ENCODE measurements at places on chromosomes 3 and 15.

GRCh38 chr3:143443851-143444331 is 324.3 kb downstream of the CHST2 start:
- H3K27ac ChIP-seq: peak overlapping the region; percentile 17
- peaks cover 19% of the 10 kb centered on the region for H3K4me1 ChIP-seq

DNA sequence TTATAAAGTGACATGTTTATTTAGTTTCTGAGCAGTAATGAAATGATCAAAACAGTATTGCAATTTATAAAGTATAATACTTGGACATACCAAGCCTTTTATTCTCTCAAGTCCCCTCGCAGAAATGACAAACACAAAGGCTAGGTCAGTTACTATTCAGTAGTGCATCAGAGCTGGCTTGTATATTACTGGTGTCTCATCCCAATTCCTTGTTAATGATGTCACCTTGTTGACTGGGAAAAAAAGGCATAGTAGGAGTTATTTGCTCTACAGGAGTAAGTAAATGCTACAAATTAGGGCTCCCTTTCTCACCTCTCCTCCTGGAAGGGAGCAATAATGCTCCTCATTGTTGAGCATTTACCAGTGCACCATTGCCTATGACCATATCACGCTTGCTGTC is 317.6 kb downstream of the CHL1 start:
- H3K36me3 ChIP-seq: no peaks in the 10 kb centered on the region
- H3K4me1 ChIP-seq: no peaks in the 10 kb centered on the region
- DNase-seq: no peak
- no peak overlapping the region for H3K4me3 ChIP-seq
- no peak overlapping the region for H3K27ac ChIP-seq

DNA sequence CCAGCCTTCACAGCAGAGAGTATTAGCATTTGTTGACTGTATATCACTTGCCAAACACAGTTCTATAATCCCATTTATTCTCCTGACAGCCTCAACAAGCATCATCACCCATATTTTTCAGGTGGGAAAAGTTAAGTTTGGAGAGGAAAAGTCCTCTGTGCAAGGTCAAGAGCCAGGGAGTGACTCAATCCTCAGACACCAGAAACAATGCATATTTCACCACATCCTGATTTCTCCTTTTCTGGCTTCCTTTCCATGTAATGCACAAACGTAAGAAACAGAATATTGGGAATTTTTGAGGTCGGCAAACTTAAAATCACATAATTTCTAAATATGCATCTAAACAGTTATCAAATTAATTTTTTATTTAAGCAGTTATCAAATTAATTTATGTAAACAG is 116.0 kb upstream of the GADL1 start:
- H3K27ac ChIP-seq: no peak overlapping the region
- no peaks in the 10 kb centered on the region for H3K36me3 ChIP-seq
- H3K4me3 ChIP-seq: no peak overlapping the region

DNA sequence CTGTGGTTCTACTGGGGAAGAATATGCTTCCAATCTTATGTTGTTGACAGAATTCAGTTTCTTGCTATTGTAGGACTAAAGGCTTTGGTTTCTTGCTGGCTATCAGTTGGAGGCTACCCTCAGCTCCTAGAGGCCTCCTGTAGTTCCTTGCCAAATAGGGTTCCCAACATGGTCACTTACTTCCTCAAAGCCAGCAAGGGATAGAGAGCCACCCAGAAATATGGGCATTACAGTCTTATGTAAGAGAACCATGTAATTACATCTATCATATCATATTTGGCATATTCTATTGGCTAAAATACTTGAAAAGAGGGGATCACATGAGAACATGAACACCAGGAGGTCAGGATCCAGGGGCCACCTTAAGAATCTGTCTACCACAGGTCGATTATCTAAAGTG is 6.2 kb upstream of the COX17 start:
- H3K4me1 ChIP-seq: peaks cover 2% of the 10 kb centered on the region
- H3K36me3 ChIP-seq: no peaks in the 10 kb centered on the region
- no peak overlapping the region for H3K4me3 ChIP-seq
- no peak overlapping the region for H3K27ac ChIP-seq

DNA sequence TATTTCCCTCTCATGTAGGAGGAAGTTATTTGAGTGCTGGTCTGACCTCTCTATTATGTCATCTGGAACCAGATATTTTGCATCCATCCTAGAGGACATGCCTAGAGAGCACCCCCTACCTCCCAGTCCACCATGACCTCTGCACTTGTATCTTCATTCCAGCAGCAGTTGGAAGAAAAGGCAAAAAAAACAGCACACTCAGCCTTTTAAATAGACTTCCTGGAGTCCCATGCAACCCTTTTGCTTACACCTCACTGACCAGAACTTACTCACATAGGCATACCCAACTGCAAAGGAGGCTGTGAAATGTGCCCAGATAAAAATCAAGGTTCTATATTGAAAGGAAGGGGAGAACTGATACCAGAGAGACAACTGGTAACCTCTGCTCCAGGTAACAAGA is 92.3 kb upstream of the FHIT start:
- H3K27me3 ChIP-seq: no peaks in the 10 kb centered on the region
- no peaks in the 10 kb centered on the region for H3K4me1 ChIP-seq
- DNase-seq: no peak
- H3K4me3 ChIP-seq: no peak overlapping the region

DNA sequence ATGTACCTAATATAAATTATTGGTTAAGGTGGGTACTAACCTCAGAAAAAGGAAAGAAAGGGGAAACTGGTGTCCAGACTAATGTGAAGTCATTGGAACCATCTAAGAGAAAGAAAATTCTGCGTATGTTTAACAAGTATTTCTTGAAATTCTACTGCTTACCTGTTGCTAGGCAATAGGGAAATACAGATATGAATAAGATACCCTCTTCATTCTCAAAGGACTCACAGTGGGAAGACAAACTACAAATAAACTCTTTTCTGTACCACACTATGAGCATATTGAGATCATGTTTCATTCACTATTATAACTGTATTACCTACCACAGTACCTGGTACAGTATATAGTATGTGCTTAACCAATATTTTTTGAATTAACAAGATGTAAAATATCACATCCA is 140.5 kb upstream of the MLF1 start:
- no peaks in the 10 kb centered on the region for H3K27me3 ChIP-seq
- H3K36me3 ChIP-seq: no peaks in the 10 kb centered on the region
- H3K4me3 ChIP-seq: no peak overlapping the region
- H3K4me1 ChIP-seq: no peaks in the 10 kb centered on the region

GRCh38 chr15:39645138-39645975 is 64.5 kb downstream of the THBS1 start:
- peaks cover 7% of the 10 kb centered on the region for H3K27me3 ChIP-seq
- peaks cover 18% of the 10 kb centered on the region for H3K4me1 ChIP-seq
- H3K27ac ChIP-seq: no peak overlapping the region
- no peak overlapping the region for H3K4me3 ChIP-seq
- peaks cover 5% of the 10 kb centered on the region for H3K36me3 ChIP-seq

DNA sequence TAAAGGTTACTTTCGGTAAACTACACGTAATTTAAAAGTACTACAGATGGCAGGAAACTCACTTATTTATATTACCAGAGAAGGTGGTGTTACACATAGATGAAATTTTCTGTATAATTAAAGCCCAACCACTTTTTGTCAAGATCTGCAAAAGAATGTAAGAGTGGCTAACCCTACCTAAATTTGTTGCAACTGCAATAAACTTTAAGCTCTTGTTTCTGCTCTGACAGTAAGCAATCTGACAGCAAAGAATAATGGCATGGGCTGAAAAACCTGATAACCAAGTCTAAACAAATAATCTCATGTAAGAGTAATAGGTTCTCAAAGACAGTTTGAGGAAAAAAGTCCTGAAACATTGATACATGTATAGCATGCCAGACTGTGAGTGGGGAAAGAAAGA is 897.3 kb downstream of the TUSC7 start:
- H3K27me3 ChIP-seq: no peaks in the 10 kb centered on the region
- no peaks in the 10 kb centered on the region for H3K4me1 ChIP-seq
- H3K4me3 ChIP-seq: no peak overlapping the region
- H3K27ac ChIP-seq: no peak overlapping the region
- no peak for DNase-seq
- H3K36me3 ChIP-seq: no peaks in the 10 kb centered on the region

DNA sequence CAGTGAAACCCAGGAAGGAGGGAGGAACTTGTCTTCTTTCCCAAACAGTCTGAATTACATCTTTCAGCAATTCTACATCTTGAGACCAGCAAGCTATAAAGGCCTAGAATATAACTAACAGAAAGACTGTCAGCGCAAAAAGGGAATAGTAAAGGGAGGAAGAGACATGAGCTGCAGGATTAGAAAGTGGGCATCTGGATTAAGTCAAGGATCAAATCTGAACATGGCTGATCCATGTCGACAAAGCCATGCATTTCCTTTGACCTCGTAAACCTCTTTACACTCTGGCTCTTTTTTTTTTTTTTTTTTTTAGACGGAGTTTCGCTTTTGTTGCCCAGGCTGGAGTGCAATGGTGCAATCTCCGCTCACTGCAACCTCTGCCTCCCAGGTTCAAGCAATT is 35.4 kb upstream of the KCNMB3 start:
- no peaks in the 10 kb centered on the region for H3K36me3 ChIP-seq
- H3K27me3 ChIP-seq: peaks cover 21% of the 10 kb centered on the region
- no peak for DNase-seq
- H3K4me1 ChIP-seq: no peaks in the 10 kb centered on the region

- no peak overlapping the region for H3K4me3 ChIP-seq
- H3K4me1 ChIP-seq: no peaks in the 10 kb centered on the region
- H3K27me3 ChIP-seq: peaks cover 12% of the 10 kb centered on the region
- DNase-seq: peak; percentile 76
Observed at GRCh38 chr15:73851689-73852088, 21.7 kb upstream of the TBC1D21 start.

- no peaks in the 10 kb centered on the region for H3K36me3 ChIP-seq
- H3K27ac ChIP-seq: no peak overlapping the region
Observed at GRCh38 chr15:33370623-33371020, 59.9 kb downstream of the RYR3 start.

DNA sequence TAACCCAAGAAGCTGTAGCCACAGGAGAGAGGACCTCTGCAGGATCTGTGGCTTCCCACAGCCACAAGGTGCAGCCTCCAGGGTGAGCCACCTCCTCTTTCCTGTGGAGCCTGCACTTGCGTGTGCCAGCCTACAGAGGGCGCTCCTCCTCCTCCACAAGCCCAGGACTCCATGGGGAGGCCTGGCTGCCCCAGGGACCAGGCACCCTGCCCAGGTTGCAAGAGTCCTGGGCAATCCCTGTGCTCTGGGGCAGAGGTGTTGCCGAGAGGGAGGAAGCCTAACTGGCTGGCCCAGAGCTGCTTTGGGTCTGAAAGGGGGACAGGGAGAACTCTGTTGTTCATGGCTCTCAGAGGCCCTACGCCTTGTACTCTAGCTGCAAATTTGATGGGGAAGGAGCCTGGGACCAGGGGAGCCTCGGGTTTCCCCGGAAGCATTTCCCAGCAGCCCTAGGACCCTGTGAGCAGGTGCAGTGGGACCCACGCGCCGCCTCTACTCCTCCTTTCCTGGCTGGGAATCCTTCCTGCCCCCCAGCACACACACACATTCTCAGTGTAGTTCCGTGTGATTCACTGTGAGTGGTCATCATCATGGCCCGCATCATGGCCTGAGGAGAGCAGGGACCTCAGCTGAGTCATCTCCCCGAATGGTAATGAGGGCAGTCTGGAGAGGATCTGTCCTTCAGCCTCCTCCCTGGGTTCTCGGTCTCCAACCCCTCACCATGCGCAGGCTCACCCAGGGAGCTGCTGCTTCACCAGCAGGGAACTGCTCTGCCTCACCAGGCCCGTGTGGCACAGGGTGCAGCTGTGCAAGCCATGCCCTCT is 24.3 kb downstream of the TBC1D21 start:
- H3K27ac ChIP-seq: no peak overlapping the region
- H3K4me1 ChIP-seq: peaks cover 9% of the 10 kb centered on the region
- no peak overlapping the region for H3K4me3 ChIP-seq
- DNase-seq: peak; percentile 84
- H3K27me3 ChIP-seq: peaks cover 7% of the 10 kb centered on the region
- no peaks in the 10 kb centered on the region for H3K36me3 ChIP-seq

- no peaks in the 10 kb centered on the region for H3K36me3 ChIP-seq
- H3K27me3 ChIP-seq: no peaks in the 10 kb centered on the region
- H3K4me1 ChIP-seq: no peaks in the 10 kb centered on the region
Observed at GRCh38 chr15:37806808-37807207, 127.6 kb upstream of the TMCO5A start.

- H3K27me3 ChIP-seq: no peaks in the 10 kb centered on the region
- no peaks in the 10 kb centered on the region for H3K4me1 ChIP-seq
- no peak for DNase-seq
- H3K4me3 ChIP-seq: no peak overlapping the region
Observed at GRCh38 chr15:77578641-77579372, 53.9 kb downstream of the LINGO1 start.

DNA sequence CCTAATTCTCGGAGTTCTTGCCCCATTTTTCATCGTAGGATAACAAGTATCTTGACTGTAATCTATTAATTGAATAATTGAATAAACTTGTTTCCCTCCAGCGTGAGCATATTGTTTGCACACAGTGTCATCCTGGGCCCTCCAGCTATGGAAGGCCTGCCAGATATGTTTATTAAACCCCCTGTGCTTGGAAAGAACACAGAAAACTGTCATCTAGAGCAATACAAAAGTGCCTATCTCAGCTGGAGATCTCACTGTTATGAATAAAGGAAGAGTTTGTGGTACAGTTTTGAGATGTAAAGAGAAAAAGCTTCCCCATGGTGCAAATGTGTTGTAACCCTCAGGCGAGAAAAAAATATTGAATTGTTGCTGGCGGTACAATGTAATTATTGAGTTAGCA is 405.9 kb downstream of the SOX2 start:
- H3K4me3 ChIP-seq: no peak overlapping the region
- no peak for DNase-seq
- H3K27ac ChIP-seq: no peak overlapping the region
- no peaks in the 10 kb centered on the region for H3K27me3 ChIP-seq
- H3K36me3 ChIP-seq: no peaks in the 10 kb centered on the region
- H3K4me1 ChIP-seq: no peaks in the 10 kb centered on the region

GRCh38 chr3:30199096-30199759 is 407.2 kb upstream of the TGFBR2 start:
- H3K4me1 ChIP-seq: no peaks in the 10 kb centered on the region
- no peak overlapping the region for H3K27ac ChIP-seq
- no peak overlapping the region for H3K4me3 ChIP-seq
- DNase-seq: peak; percentile 79
- H3K27me3 ChIP-seq: no peaks in the 10 kb centered on the region

GRCh38 chr3:79016587-79017376 is 751.0 kb downstream of the ROBO1 start:
- H3K4me1 ChIP-seq: peaks cover 10% of the 10 kb centered on the region
- no peaks in the 10 kb centered on the region for H3K36me3 ChIP-seq
- H3K27ac ChIP-seq: no peak overlapping the region

GRCh38 chr15:101384276-101384675 is 89.2 kb upstream of the SNRPA1 start:
- H3K4me1 ChIP-seq: no peaks in the 10 kb centered on the region
- H3K36me3 ChIP-seq: no peaks in the 10 kb centered on the region
- H3K27ac ChIP-seq: no peak overlapping the region
- H3K4me3 ChIP-seq: no peak overlapping the region

DNA sequence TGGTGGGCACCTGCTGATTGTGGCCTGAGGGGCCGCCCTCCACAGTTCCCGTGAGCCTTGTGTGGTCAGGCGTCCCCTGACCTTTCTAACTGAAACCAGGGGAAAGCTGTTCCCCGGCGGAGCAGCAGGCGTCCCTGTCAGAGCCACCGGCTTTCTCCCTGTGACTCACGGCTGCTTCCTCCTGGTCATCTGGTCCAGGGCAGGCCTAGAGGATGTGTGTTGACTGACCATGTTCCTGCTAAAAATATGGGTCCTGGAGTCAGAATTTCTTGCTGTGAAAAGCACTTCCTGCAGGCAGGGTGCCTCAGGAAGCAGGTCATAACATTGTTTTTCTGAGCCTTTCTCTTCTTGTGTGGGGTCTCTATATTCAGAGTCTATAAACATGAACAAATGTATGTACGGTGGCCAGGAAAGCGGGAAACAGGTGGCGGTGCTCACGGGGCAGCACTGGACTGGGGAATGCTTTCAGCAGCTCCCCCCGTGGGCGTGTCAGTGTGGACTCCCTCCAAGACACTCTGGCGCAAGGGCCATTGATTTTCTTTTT is 38.4 kb upstream of the CGNL1 start:
- no peak overlapping the region for H3K4me3 ChIP-seq
- no peaks in the 10 kb centered on the region for H3K4me1 ChIP-seq
